Activated gamma-delta T cell (primary cell): ENCODE measurements at places on chromosomes 5 and 9.

- DNase-seq, result no peak
These were observed 958 bp upstream of the HSPA5 start for GRCh38 chr9:125241863-125242739.

- DNase-seq, result no peak
These were observed 620.0 kb upstream of the CCNG1 start for GRCh38 chr5:162817364-162817763.

- DNase-seq, result no peak
These were observed 9.3 kb upstream of the KIF4B start for GRCh38 chr5:155004138-155004744.

GRCh38 chr5:10481241-10481935 lies 39.7 kb downstream of the ROPN1L start:
- no peak for DNase-seq

- DNase-seq, result no peak
These were observed 103.3 kb downstream of the ESM1 start for GRCh38 chr5:54882101-54882500.

GRCh38 chr9:131639769-131640437 lies 94.6 kb downstream of the PRRT1B start:
- no peak for DNase-seq

DNA sequence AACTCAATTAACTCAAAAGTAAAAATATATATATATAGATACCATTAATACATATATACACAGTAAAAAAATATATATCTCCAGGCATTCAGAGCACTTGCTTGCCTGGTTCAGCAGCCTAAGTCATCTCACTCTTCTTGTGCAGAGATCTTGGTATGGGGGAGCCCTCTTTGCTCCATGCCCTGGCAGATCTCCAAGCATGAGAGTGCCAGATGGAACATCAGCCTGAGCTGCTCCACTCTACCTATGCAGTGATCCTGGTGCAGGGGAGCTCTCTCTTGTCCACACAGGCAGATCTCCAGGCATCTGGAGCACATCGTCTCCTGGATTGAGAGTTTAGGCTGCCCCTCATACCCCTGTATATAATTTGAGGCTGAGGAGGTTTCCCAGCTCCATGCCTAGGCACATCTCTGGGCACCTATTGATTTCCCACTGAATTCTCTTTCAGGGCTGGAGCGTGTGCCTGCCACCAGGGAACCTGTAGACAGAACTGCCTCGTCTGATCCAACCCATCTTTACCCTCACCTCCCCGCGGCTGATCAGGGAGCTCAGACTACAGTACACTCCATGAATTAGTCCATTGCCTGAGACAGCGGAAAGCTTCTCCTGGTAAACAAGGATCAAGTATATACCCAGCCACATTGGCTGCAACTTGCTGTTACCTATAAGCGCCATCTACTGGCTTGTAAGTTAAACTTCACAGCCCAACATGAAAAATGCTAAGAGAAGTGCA lies 342.4 kb upstream of the GRIA1 start:
- no peak for DNase-seq

GRCh38 chr5:126106029-126106428 lies 317.2 kb upstream of the GRAMD2B start:
- DNase-seq, result no peak

GRCh38 chr5:28344836-28345433 lies 1306.5 kb upstream of the CDH9 start:
- no peak for DNase-seq

- DNase-seq, result no peak
These were observed 73.6 kb upstream of the MAMDC2 start for GRCh38 chr9:69970001-69970533.

DNA sequence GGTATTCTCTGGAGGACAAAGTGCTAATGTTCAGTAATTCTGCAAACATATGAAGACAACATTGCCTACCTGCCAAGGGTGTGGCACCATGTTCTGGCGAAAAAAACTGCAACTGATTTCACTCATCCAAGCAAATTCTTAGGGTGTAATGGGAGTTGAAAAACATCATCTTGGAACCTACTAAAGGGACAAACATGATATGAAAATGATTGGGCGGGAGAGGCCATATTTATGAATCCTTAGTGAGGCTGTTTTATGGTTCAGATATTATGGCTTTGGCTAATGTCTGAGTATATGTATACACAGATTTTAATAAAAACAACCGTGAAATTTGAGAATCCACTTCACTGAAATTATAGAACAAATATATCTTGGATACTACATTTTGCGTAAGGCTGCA lies 225.7 kb downstream of the ARL15 start:
- DNase-seq, result no peak

DNA sequence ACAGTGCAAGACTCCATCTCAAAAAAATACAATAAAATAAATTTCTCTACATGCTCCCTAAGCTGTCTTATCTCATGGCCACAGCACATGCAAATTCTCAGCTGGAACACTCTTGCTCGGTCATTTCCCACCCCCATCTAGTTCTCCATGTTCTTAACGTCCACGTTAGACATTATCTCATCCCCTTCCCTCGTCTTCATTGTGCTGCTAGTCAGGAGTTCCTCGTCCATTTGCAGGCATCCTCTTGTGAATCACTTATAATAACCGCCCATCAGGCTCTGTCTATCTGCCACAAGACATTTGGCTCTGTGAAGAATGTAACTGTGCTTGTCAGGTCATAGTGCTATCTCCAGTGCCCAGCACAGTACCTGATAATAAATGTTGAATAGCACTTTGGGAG lies 32.9 kb upstream of the GOLGA1 start:
- DNase-seq, result no peak

GRCh38 chr5:14995229-14995628 lies 123.7 kb upstream of the ANKH start:
- DNase-seq, result no peak

DNA sequence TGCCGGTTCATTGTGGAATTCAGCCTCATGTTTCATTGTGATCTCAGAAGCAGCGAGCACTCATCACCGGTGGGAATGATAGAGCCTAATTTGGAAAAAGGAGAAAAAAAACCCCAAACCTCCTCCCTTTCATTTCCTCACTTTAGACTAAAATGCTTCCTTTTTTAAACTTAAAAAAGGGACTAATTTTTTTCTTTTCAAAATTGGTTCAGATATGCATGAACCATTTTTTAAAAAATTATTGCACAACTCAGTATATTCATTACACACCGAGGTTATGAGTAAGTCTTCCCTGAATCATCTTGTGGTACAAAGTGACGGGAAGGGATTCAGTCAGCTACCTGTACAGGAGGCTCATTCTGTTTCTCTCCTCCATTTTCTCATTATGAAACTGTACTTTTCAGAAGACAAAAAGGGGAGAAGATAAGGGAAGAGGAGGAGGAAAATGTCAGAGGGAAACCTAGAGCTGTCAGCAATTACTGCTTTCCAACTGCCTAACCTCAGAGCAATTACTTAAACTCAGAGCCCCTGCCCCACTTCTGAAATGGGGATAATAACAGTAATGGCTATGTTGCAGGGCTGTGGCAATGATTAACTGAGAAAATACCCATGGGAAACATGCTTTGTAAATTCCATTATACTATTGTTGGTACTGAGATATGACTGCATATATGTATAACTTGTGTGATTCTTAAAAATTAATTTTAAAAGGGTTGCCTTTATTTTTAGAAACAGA lies 24.0 kb downstream of the GALNT10 start:
- DNase-seq, result no peak

GRCh38 chr9:97981846-97982682 lies 1.1 kb upstream of the ANP32B start:
- no peak for DNase-seq
